ENCODE measurements at places on chromosomes 7 and 10.

- DNase-seq, result no peak
Observed at GRCh38 chr10:71603150-71603549, 116.4 kb downstream of the C10orf105 start.

- no peak for DNase-seq
Observed at GRCh38 chr7:99842926-99843325, 15.1 kb downstream of the CYP3A43 start.

DNA sequence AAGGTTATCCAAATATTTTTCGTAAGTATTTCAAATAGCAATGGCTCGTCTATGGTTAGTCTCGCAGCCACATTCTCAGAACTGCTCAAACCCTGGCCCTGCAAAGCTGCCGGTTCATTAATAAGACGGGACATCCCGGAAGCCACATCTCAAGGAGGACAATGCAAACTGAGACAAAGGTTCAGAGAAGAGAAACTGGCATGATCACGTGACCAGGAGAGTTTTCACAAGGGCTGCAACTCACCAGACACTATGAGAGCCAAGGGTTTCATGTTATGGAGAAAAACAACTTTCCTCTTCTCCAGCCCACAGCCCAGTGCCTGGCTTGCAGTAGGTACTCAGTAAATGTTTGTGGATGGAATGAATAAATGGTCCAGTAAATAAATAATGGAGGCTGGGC is 5.0 kb upstream of the HSPA12A start:
- DNase-seq, result no peak

DNA sequence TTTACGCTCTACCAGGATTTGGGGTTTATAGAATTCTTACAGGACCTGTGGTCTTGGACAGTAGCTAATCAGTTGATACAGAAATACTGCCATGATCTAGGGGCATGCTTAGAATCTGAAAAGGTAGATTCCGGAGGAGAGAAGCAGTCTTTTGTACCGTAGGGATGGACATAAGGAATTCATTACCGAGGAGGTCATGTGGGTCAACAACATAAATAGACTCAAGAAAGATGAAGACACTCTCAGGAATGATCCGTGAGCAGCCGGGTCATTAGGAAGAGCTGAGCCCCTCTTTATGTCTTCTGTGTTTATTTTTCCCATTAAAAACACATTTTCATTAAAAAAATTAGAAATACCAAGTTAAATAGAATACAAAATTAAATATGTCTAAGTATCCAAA is 160.1 kb upstream of the TNS3 start:
- no peak for DNase-seq

DNA sequence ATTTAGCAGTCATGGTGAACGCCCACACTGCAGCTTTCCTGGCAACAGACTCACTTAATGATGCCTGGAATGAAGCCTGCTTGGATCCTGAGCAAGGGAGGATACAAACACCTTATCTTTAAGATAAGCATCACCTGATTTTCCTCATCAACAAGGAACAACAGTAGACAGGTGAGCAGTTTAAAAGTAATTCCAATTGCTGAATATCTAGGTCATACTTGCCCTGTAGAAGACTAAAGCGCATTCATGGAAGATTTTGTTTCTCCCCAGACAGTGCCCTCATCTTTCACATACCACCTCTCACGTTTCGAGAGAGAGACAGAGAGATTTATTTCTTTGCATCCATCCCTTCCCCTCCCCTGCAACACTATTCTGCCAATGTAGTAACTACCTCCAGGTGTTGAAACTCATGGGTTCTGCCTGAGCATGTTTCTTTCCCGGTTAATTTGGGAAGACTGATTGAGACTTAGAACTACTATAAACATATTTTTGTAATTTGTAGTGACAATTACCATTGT is 660.7 kb downstream of the PARD3 start:
- DNase-seq, result no peak

GRCh38 chr7:100604976-100605911 is 3.1 kb downstream of the PCOLCE start:
- DNase-seq, result no peak

- no peak for DNase-seq
Observed at GRCh38 chr7:28432105-28432504, 19.8 kb downstream of the CREB5 start.

GRCh38 chr10:43844221-43844620 is 195.5 kb upstream of the ZNF32 start:
- no peak for DNase-seq

DNA sequence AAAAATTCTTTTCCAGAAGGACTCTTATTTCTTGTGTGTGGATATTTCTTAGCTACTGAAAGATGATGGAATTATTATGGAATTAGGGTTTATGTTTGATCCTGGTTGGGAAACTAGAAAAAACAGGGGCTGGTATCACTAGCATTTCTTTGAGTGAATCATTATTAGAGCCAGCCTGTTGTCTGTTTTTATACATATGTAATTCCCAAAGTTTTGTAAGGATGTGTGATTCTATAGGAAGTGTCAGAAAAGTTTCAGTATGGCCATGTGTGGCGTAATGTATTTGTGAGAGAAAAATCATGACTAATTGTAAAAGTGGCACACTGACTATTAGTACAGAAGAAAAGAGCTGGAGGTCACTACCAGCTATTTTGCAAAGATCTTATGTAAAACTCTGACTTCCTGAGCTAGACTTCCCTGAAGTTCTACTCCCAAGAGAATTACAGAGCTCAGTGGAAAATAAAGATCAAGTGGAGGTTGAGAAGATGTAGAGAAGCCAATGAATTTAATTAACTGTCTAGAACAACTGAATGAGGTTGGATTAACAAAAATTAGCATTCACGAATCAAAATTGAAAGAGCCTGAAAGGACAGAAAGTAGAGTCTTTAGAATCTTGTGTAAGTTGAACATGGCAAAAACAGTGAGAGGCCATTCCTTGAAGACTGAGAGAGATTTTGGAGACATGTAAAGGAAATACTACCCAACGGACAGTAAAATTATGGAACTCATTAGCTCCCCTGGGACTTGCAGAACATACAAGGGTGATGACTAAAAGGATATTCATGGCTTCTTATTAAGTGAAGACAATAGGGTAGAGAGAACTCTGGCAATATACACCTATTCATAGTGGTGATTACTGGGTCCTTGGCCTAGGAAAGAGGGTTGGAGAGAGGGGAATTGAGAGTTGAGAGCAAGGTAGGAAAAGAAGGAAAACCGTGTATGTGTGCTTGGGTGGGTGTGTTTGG is 12.5 kb downstream of the ZNF365 start:
- DNase-seq, result no peak

- no peak for DNase-seq
Observed at GRCh38 chr7:91609525-91609924, 271.0 kb downstream of the MTERF1 start.

DNA sequence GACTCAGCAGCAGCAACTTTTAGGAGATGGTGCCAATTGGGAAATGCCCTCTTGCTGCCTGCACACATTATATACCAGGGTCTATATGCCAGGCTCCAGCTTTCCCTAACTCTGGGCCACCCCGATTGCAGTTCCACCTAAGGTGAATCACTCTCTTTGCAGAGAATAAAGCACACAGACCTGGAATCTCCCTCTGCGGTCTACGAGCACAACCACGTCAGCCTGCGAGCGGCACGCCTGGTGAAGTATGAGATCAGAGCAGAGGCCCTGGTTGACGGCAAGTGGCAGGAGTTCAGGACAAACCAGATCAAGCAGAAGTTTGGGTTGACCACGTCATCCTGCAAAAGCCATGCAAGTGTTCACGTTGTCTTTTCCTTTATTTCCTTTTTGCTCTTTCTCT is 38.2 kb upstream of the PLEKHA1 start:
- DNase-seq, result no peak

- no peak for DNase-seq
Observed at GRCh38 chr7:142375710-142376313, 118.0 kb upstream of the PRSS58 start.

DNA sequence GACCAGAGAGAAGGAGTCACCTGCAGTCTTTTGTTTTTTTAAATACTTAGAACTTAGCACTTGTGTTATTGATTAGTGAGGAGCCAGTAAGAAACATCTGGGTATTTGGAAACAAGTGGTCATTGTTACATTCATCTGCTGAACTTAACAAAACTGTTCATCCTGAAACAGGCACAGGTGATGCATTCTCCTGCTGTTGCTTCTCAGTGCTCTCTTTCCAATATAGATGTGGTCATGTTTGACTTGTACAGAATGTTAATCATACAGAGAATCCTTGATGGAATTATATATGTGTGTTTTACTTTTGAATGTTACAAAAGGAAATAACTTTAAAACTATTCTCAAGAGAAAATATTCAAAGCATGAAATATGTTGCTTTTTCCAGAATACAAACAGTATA is 13.5 kb downstream of the GHITM start:
- no peak for DNase-seq
